ENCODE measurements at places on chromosomes 1 and 21. TPM values are rescaled to one million over a fixed set of nuclear protein-coding genes. Genes with fewer than 3 reads are reported as not detected.

Gene RNU1-4
- polyA plus RNA-seq: not detected

Gene CACHD1
- polyA plus RNA-seq: 9.1 TPM

Gene IKBKE
- polyA plus RNA-seq: 2.5 TPM

Gene CYP4Z1
- polyA plus RNA-seq: 1.0 TPM

Gene HES2
- not detected for polyA plus RNA-seq

Gene GUCA2B
- polyA plus RNA-seq: 1.1 TPM

Gene FMO4
- polyA plus RNA-seq: 2.1 TPM

Gene RBM34
- 26.0 TPM for polyA plus RNA-seq

Gene STPG1
- 3.3 TPM for polyA plus RNA-seq

Gene GNPAT
- 33.9 TPM for polyA plus RNA-seq

Gene EEIG2
- 17.5 TPM for polyA plus RNA-seq

Gene CELA2A
- not detected for polyA plus RNA-seq

Gene PADI4
- 0.36 TPM for polyA plus RNA-seq

Gene GRHL3
- 0.18 TPM for polyA plus RNA-seq

Gene OR2T35
- polyA plus RNA-seq: not detected

Gene CYP4X1
- polyA plus RNA-seq: 4.7 TPM

Gene UBL4B
- polyA plus RNA-seq: 0.45 TPM

Gene PLPPR4
- polyA plus RNA-seq: 0.22 TPM

Gene C1orf185
- polyA plus RNA-seq: not detected

Gene UBASH3A
- polyA plus RNA-seq: not detected

Gene VWA5B1
- polyA plus RNA-seq: 0.07 TPM

Gene GBP1
- polyA plus RNA-seq: 5.5 TPM

Gene KCNA2
- 0.51 TPM for polyA plus RNA-seq

Gene BCAN
- 0.56 TPM for polyA plus RNA-seq

Gene LYPLA2
- 41.2 TPM for polyA plus RNA-seq

Gene ANXA9
- polyA plus RNA-seq: 12.8 TPM

Gene HES3
- polyA plus RNA-seq: not detected

Gene B4GALT2
- polyA plus RNA-seq: 43.7 TPM

Gene FLG
- polyA plus RNA-seq: not detected

Gene SPATA46
- polyA plus RNA-seq: not detected

Gene TMEM200B
- 1.7 TPM for polyA plus RNA-seq

Gene CD2
- polyA plus RNA-seq: 1.8 TPM
